ENCODE measurements at places on chromosomes 12 and 14. TPM values are rescaled to one million over a fixed set of nuclear protein-coding genes. Genes with fewer than 3 reads are reported as not detected.

Gene RNASE3
- not detected for polyA plus RNA-seq

DNA sequence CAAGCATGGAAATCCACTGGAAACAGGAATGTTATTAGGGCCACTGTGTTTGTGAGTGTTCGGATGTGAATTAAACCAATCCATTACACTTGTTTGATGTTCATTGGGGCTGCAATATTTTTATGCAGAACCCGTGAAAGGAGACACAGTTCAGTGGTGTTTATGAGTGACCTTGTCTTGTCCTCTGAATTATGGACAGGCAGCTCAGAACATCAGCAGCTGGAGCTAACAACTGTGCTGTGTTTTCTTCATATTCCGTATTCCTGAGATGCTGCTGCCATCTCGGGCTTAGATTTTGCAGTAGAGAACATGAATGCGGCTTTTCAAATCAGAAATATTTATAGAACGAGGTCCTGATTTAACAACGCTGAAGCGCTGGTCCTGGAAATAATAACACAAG is 20.3 kb upstream of the CACNA1C start:
- no peak for DNase-seq

DNA sequence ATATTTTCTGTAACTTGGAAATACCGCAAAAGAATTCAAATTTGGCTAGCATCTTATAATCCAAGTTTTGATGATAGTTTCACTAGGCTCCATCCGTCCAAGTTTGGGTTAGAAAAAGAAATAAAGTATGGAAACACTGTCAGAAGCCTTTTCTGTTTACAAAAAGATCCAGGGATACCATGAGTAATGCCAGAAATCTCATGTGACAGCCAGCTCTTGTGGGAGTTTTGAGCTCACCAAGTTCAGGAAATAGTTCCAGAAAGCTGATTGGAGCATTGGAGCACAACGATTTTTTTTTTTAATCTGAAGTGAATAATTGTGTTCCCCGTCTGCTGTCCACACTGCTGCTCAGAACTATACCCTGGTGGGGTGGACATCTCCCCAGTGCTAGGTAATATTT is 229.7 kb upstream of the NPAS3 start:
- DNase-seq: peak; percentile 73

Gene KCNA5
- not detected for polyA plus RNA-seq

GRCh38 chr12:56267443-56268071 is 815 bp downstream of the COQ10A start:
- DNase-seq: no peak

DNA sequence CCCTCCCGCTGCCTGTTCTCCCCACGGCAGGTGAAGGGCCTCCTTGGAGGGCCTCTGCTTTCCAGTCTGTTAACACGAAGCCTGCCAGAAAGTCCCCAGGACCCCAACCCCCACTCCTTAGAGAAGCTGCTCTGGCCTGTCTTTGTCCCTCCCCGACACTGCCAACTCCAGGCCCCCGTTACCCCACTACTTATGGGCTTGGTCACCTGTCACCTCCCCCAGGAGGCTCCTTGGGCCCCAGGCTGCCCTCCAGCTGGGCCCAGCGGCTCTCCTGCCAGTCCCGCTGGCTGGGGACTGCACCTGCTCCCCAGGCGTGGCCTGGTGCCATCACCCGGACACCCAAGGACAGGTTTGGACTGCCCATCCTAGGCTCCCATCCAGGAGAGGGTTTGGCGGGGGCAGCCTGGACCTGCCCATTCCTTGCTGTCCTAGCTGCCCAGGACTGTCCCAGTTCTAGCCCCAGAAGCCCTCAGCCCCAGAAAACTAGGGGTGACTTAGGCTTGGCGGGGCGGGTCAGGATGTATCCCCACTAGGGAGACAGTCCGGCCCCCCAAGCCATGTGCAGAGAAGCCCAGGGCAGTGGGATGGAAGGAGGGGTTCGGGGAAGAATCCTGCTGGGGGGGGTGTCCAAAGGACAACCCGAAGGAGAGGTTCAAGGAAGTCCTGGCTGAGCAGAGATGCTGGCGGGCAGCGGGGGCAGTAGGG is 155.7 kb upstream of the C14orf180 start:
- DNase-seq: no peak

GRCh38 chr14:43937001-43937400 is 570.1 kb downstream of the FSCB start:
- DNase-seq: no peak

GRCh38 chr14:47746986-47747385 is 71.6 kb upstream of the MDGA2 start:
- no peak for DNase-seq

GRCh38 chr12:62292761-62293344 is 32.6 kb downstream of the USP15 start:
- DNase-seq: no peak

Gene CCDC197
- not detected for polyA plus RNA-seq

Gene P3H3
- 71.6 TPM for polyA plus RNA-seq

GRCh38 chr14:56896922-56897321 is 86.6 kb upstream of the OTX2 start:
- no peak for DNase-seq

All from BJ (cell line).